ENCODE measurements at places on chromosomes 6 and 20.
A peak's percentile ranks its signal among the peaks of the same experiment; 100 is the strongest.

- H3K27me3 ChIP-seq: 0 out of 2 replicates have a peak, but pooled peaks cover 4% of the 10 kb centered on the region
- peak; percentile 1 for DNase-seq
- no peak overlapping the region for H3K27ac ChIP-seq
- H3K4me1 ChIP-seq: no peaks in the 10 kb centered on the region
- no peak overlapping the region for H3K4me3 ChIP-seq
Measured at GRCh38 chr6:90938122-90938521, 351.2 kb upstream of the MAP3K7 start.

GRCh38 chr6:139475241-139475640 is 100.8 kb upstream of the CITED2 start:
- no peaks in the 10 kb centered on the region for H3K27me3 ChIP-seq
- H3K36me3 ChIP-seq: no peaks in the 10 kb centered on the region
- H3K27ac ChIP-seq: no peak overlapping the region
- DNase-seq: no peak

DNA sequence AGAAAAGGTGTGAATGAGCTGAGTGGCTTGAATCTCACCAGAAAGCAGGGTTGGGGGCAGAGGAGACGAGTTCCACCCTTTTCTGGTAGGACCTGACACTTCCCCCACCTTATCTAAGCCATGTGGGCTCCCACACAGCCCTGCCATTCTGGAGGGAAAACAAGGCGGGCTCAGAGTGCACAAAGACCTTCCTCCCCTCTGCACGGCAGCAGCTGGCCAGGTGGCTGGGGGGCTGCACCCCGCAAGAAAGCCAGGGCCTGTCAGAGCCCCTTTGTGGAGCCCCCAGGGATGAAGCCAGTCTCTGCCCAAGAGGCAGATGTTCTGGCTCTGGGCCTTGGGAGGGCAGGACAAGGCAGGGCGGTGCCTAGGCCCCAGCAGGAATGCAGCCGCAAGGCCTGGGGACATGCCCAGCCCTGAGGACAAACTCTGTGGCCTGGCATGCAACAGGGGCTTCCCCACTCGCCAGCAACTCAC is 48.4 kb upstream of the DSN1 start:
- no peak overlapping the region for H3K4me3 ChIP-seq
- no peak overlapping the region for H3K27ac ChIP-seq
- H3K4me1 ChIP-seq: peaks cover 4% of the 10 kb centered on the region
- H3K36me3 ChIP-seq: no peaks in the 10 kb centered on the region

DNA sequence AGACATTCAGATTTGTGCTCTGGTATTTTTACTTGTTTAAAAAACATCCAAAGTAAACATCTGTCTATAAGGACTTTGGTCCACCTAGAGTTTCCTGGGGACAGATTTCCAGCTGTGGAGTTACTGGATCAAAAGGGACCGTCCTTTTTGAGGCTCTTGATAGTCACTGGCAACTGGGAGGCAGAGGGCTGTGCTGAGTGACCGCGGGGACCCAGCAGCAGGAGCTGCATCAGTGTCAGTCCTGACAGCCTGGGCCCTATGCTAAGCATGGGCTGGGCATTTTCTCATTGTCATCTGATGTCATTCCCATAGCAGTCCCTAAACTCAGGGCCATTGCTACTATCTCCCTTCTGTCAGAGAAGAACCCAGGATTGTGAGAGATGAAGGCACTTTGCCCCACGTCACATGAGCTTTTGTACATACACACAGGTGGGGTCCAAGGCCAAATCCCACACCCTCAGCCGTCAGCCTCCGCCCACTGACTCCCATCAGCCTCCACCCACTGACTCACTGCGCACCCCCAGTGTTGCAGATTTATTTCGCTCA is 293.8 kb downstream of the TAF4 start:
- no peak for DNase-seq
- no peaks in the 10 kb centered on the region for H3K4me1 ChIP-seq
- no peaks in the 10 kb centered on the region for H3K27me3 ChIP-seq
- no peaks in the 10 kb centered on the region for H3K36me3 ChIP-seq
- no peak overlapping the region for H3K27ac ChIP-seq

GRCh38 chr20:37994512-37994911 is 38.7 kb downstream of the TTI1 start:
- H3K4me3 ChIP-seq: no peak overlapping the region
- H3K27me3 ChIP-seq: no peaks in the 10 kb centered on the region
- peaks cover 31% of the 10 kb centered on the region for H3K4me1 ChIP-seq
- H3K27ac ChIP-seq: no peak overlapping the region

- H3K36me3 ChIP-seq: no peaks in the 10 kb centered on the region
- no peak overlapping the region for H3K27ac ChIP-seq
- H3K27me3 ChIP-seq: no peaks in the 10 kb centered on the region
- peaks cover 10% of the 10 kb centered on the region for H3K4me1 ChIP-seq
- peak; percentile 12 for DNase-seq
Measured at GRCh38 chr6:139847457-139847813, 473.0 kb upstream of the CITED2 start.

DNA sequence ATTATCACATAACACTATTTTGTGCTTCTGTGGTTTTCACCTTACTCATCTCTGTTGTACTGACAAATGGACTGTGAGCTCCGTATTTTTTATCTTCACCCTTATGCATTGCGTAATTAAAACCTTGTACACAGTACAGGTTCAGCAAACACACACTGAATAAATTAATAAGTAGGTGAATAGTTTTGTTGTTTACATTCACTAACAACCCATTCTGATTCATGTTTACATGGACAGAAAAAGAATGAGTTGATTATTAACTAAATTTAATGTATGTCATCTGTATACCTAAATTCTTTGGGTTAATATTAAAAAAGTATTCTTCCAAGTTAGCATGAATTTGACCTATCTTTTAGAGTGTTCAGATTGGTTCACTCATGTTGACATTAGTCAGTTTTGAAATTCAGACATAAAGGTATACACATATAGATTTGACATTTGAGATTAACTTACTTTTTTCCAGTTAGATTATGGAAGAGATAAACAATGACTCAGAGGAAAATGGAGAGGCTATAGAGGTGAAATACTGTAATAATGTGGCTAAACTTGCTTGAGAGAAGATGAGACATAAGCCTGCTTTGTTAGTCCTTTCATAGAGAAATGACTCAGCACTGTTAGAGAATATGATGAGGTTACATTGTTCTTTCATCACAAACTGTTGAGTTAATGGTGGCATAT is 541.7 kb upstream of the FLRT3 start:
- peak; percentile 95 for DNase-seq
- H3K27ac ChIP-seq: peak overlapping the region; percentile 75
- peaks cover 21% of the 10 kb centered on the region for H3K4me1 ChIP-seq
- no peak overlapping the region for H3K4me3 ChIP-seq

GRCh38 chr6:164665328-164665727 is 644.1 kb downstream of the C6orf118 start:
- DNase-seq: no peak
- no peak overlapping the region for H3K4me3 ChIP-seq
- no peaks in the 10 kb centered on the region for H3K27me3 ChIP-seq
- H3K27ac ChIP-seq: no peak overlapping the region
- no peaks in the 10 kb centered on the region for H3K36me3 ChIP-seq

DNA sequence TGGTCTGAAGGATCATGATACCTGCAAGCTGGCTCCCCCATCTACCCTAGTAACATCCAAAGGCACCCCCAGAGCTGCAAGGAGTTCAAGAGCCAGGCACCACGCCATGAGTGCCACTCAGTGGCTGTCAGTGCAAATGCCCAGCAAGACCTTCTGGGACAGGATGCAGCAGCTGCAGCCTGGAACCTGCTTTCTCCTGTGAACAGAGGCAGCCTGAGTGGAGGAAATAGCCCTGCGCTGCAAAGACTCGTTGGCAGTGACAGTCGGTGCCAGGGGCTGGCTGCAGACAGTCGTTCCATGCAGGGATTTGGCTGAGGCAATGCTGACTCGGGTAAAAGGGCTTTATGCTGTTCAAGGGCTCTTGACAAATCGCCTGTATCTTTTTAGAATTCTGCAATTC is 15.7 kb upstream of the SSTR4 start:
- no peaks in the 10 kb centered on the region for H3K4me1 ChIP-seq
- no peak overlapping the region for H3K4me3 ChIP-seq
- no peak overlapping the region for H3K27ac ChIP-seq
- DNase-seq: no peak
- no peaks in the 10 kb centered on the region for H3K36me3 ChIP-seq
- H3K27me3 ChIP-seq: peaks cover 17% of the 10 kb centered on the region

GRCh38 chr6:44569131-44569530 is 181.6 kb downstream of the CDC5L start:
- no peak overlapping the region for H3K4me3 ChIP-seq
- peak overlapping the region; percentile 59 for H3K27ac ChIP-seq
- H3K4me1 ChIP-seq: peaks cover 38% of the 10 kb centered on the region

DNA sequence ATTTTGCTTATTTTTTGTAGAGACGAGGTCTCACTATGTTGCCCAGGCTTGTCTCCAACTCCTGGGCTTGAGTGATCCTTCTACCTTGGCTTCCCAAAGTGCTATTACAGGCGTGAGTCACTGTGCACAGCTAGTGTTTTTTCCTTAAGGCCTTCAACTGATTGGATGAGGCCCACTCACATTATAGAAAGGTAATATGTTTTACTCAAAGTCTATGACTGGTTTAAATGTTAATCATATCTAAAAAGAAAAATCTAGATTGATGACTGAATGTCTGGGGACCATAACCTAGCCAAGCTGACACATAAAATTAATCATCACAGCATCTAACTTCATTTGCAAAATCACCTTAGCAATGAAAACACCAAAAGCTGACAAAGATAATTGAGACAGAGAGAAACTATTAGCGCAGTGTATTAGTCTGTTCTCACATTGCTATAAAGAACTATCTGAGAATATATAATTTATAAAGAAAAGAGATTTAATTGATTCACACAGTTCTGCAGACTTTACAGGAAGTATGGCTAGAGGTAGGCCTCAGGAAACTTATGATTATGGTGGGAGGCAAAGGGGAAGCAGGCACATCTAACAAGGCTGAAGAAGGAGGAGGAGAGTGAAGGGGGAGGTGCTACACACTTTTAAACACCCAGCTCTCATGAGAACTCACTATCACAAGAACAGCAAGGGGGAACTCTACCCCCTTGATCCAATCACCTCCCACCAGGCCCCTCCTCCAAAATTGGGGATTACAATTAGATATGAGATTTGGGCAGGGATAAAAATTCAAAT is 66.8 kb upstream of the ARHGAP18 start:
- no peak for DNase-seq
- H3K27me3 ChIP-seq: no peaks in the 10 kb centered on the region
- no peaks in the 10 kb centered on the region for H3K4me1 ChIP-seq
- no peak overlapping the region for H3K4me3 ChIP-seq
- 0 out of 2 replicates have a peak, but pooled peaks cover 3% of the 10 kb centered on the region for H3K36me3 ChIP-seq

GRCh38 chr20:38050686-38051085 is 17.1 kb downstream of the RPRD1B start:
- peak; percentile 65 for DNase-seq
- peak overlapping the region; percentile 40 for H3K27ac ChIP-seq
- no peaks in the 10 kb centered on the region for H3K27me3 ChIP-seq
- peaks cover 32% of the 10 kb centered on the region for H3K4me1 ChIP-seq
- H3K36me3 ChIP-seq: peaks cover 4% of the 10 kb centered on the region
- H3K4me3 ChIP-seq: no peak overlapping the region

GRCh38 chr6:157713451-157714152 is 109.4 kb upstream of the SNX9 start:
- H3K36me3 ChIP-seq: no peaks in the 10 kb centered on the region
- H3K27me3 ChIP-seq: no peaks in the 10 kb centered on the region
- H3K4me3 ChIP-seq: no peak overlapping the region
- peaks cover 29% of the 10 kb centered on the region for H3K4me1 ChIP-seq

DNA sequence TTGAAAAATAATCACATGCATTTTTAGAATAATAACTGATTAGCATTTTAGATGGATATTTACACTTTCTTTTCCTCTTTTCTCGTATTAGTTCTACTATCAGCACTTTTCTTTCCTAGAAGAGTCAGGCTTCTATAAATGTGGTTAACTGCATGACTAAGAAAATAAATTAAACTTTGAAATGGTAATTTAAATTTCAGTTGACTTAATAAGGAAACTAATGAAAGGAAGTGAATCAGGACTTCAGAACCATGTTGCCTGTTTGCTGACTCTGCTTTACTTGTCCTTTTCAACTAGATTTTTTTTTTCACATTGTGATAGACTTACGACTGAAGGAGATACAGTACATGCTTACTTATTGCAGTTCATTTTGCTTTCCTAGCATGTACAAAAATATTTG is 1258.2 kb upstream of the EYS start:
- no peaks in the 10 kb centered on the region for H3K36me3 ChIP-seq

DNA sequence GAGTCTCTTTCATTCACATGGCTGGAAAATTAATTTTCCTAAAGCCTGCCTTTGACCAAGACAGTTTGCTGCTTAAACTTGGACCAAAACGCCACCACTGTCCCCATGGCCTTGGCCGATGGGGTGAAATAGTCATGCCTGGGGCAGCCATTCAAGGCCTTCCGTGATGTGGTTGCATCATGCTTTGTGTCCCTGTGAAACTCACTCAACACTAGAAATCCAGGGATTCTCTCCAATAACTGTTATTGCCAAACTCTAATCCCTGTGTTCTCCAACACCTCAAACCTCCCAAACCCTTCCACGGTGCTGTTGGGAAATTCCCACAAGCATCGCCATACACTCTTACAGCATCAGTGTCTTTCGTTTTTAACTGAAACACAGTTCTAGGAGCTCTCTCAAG is 1.4 kb upstream of the TXNDC5 start:
- H3K4me3 ChIP-seq: no peak overlapping the region
- no peaks in the 10 kb centered on the region for H3K36me3 ChIP-seq

- no peak overlapping the region for H3K4me3 ChIP-seq
- DNase-seq: no peak
- H3K27ac ChIP-seq: no peak overlapping the region
- H3K36me3 ChIP-seq: no peaks in the 10 kb centered on the region
- H3K4me1 ChIP-seq: no peaks in the 10 kb centered on the region
Measured at GRCh38 chr6:21098134-21098533, 495.4 kb upstream of the SOX4 start.

GRCh38 chr6:105803442-105803841 is 282.7 kb upstream of the PRDM1 start:
- H3K36me3 ChIP-seq: no peaks in the 10 kb centered on the region
- H3K27ac ChIP-seq: peak overlapping the region; percentile 47
- H3K27me3 ChIP-seq: no peaks in the 10 kb centered on the region
- peak; percentile 48 for DNase-seq

- no peaks in the 10 kb centered on the region for H3K27me3 ChIP-seq
- DNase-seq: no peak
- H3K4me1 ChIP-seq: no peaks in the 10 kb centered on the region
- H3K4me3 ChIP-seq: no peak overlapping the region
- H3K36me3 ChIP-seq: no peaks in the 10 kb centered on the region
- no peak overlapping the region for H3K27ac ChIP-seq
Measured at GRCh38 chr20:44009679-44009992, 95.0 kb downstream of the TOX2 start.

GRCh38 chr6:21045135-21045700 is 511.0 kb downstream of the CDKAL1 start:
- H3K4me1 ChIP-seq: peaks cover 12% of the 10 kb centered on the region
- no peak overlapping the region for H3K27ac ChIP-seq
- no peaks in the 10 kb centered on the region for H3K27me3 ChIP-seq
- no peak for DNase-seq
- H3K4me3 ChIP-seq: no peak overlapping the region
